ENCODE measurements at places on chromosomes 12 and 14.

DNA sequence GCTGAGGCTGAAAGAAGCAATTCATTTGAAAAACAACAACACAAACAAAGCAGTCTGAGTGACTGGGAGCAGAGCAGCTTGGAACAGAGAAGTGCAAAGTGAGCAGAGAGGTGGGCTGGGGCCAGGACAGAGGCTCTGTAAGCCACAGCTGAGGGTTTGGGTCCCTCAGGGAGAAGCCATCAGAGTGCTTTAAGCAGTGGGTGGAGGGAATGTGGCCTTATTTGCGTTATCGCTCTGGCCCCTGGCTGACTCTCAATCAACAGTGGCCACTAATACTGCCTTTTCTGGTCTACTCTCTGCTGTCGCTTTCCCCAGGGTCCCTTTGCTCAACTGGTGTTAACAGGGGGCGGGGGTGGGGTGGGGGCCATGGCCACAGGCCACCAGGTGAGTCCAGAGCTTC is 44.2 kb downstream of the IRF2BPL start:
- no peak for DNase-seq

DNA sequence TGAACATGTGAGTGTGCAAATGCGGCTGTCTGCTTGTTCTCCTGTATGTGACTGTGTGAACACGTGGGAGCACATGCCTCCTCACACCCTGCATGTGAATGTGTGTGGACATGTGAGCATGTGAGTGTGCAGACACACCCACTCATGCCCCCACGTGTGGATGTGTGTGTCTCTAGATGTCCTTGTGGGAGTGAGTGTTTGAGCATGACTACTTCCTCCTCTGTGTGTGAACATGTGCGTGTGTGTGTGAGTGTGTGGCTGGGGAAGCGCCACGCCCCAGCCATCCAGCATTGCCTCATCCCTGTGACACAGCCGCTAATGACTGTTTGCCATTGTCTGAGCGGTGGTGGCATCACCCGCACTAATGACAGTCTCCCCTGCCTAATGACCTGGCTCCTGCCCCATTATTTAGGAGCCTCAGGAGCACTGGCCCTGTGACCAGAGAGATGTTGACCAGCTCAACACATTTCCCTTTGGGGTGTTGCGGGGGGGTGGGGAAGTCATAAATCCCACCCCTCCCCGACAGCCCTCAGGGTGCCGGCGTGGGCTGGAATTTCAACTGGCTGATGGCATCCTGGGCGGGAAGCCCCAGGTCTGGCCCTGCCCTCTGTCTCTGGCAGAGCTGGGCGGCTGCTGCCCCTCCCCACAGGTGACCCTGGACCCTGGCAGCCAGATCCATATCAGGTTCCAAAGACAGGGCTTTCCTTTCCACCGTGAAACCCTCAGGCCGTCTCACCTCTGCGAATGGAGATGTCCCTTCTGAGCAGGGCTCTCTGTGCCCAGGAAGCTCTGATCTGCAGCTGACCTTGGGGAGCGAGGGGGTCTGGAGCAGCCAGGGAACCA is 11.5 kb upstream of the KRT80 start:
- no peak for DNase-seq

- no peak for DNase-seq
Measured at GRCh38 chr14:64234877-64235651, 59.1 kb downstream of the ESR2 start.

DNA sequence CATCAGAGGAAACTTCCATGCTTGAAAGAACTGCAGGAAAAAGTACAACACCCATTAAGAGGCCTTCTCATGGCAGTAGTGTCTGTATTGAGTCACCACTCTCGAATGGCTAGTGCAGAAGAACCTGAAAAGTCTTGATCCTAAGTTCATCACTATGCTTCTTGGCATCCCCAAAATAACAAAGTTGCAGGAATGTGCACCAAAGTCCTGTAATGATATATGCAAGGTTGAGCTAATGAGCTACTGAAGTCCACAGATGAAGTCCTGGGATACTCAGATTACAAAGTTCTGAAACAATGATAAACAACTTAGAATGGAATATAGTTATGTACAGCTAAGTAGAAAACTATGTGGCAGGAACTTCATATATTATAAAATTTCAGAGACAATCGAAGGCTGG is 545.4 kb downstream of the FOXG1 start:
- no peak for DNase-seq
